GM12892 (cell line): ENCODE measurements at places on chromosomes 5 and 9.

- DNase-seq, result no peak
Observed at GRCh38 chr5:96054311-96055030, 92.8 kb upstream of the ELL2 start.

GRCh38 chr9:120868339-120868675 is 8.7 kb downstream of the PHF19 start:
- no peak for DNase-seq

DNA sequence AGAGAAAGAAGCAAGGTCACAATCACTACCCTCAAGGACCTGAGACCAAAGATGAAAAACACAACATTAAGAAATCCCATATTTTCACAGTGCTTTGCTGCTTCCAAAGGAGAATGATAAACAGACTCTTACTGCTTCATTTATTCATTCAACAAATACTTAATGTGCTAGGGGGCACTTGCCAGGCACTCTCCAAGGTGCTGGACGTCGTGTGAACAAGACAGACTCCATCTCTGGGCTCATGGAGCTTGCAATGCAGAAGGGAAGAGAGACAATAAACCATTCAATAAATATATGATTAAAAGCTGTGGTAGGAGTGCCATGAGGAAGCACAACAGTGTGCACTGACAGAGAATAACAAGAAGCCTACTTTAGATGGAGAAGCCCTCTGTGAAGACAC is 327.7 kb downstream of the CDK5RAP2 start:
- DNase-seq, result no peak

DNA sequence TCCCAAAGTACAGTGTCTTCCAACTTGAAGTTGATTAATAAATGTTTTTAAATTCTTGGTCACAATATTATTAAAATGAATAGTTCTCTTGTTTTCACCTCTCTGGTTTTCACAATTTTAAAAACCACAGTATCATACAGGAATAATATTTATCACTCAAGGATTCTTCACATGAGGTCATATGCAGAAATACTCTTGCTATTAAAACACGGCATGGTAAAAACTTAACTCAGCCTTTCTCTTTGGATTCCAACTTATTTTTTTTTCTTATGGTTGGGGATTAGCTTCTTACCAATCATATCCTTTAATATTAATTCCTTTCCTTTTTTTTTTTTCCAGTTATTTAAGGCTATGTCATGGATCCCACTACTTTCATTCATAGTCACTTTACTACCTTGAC is 289.4 kb downstream of the ADAMTS6 start:
- no peak for DNase-seq

DNA sequence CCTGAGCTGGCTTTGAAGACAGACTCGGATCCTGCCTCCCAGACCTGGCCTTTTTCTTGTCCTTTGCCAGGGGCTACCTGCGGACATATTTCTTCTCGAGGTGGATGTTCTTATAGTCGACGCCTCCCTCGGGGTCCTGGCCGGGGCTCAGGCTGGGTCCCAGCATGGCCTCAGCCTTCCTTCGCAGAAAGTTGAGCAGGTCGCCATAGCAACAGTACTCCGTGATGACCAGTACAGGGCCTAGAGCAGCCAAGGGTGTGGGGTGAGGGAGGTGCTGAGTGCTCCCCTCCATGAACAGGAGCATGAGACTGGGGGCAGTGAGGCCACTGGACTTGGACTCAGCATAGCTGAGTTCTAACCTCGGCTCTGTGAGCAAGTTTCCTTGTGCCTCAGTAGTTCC is 26.7 kb downstream of the CSF1R start:
- no peak for DNase-seq
